Activated naive CD4-positive, alpha-beta T cell (primary cell): ENCODE measurements at places on chromosomes 6 and 20.
A peak's percentile ranks its signal among the peaks of the same experiment; 100 is the strongest.

DNA sequence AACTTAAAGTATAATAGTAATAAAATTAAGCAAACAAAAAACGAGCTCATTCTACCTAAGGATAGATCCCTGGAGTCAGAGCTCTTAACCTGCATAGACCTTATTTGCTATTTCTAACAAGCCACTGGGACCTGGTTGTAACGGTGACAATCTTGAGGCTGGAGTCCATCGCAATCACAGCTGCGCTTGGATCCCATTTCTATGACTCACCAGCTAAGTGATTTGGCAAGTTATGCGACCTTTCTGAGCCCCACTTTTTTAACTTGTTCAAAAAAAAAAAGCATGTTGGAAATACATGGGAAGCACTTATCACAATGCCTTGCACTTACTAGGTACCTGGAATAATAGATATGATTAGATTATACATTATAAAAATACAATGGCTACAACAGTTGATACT, 389.5 kb upstream of the CDH4 start:
- no peak for DNase-seq

- no peak for DNase-seq
These were observed 14.7 kb downstream of the HIVEP1 start for GRCh38 chr6:12026833-12027232.

DNA sequence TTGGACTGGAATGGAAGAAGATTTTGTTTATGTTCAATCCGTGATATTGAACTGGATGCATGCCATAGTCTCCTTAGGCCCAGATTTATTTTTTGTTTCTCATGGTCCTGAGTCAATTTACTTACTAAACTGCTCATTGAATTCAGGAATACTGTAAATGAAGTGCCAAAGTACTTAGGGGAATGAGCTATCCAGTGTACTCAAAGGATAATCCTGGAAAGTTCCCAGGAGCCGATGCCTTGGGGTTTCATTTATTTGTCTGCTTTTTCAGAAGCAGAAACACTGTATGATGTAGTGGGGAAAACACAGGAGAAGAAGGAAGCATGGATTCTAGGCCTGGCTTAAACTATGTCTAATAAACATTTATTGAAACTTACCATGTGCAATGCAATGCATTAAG, 56.1 kb upstream of the THEMIS start:
- no peak for DNase-seq

- DNase-seq = no peak
These were observed 21.3 kb upstream of the C20orf203 start for GRCh38 chr20:32695089-32695488.

DNA sequence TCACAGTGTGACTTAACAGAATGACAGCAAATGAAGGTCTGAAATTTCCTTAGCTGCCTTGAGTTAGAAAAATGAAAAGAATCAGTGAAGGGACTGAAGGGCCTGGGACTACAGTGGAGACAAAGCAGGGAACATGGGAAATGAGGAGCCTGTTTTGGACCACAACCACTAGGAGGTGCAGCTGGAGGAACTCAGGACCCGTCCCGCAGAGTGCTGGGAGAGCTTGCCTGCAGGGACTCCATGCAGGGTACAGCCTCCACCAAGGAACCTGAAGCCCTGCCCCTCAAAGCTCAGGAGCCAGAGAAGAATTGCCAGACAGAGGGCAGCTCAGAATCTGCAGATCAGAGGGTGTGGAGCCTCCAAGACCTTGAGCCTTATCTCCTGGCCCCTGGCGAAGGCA, 50.7 kb downstream of the LRFN2 start:
- no peak for DNase-seq

DNA sequence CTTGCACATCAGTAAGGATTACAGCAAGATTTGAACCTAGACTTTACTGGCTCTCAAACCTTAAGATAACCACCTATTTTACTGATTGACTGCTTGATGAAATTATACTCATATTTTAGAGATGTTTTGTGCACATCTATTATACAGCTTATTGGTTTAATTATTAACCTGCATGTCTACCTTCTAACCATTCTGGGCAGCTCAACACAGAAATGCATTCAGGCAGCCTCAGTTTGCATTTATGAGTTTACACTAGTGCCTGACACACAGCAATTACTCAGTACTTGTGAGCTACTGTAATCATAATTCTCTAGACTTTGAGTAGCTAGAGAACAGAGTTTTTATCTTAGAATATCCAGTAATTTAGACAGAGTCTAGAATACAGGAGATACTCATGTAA, 273.9 kb upstream of the THEMIS start:
- DNase-seq = no peak

DNA sequence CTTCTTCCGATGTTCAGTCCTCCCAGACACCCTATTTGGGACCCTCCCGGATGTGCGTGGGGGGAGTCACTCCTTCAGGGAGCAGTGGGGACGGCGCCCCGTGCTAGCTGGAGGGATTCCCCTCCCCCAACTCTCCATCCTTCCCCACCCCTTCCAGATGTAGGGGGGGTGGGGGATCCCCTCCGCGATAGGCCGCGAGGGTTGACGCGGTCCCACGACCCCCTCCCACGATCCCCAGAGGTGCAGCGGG, 548 bp downstream of the GNL1 start:
- DNase-seq = no peak

DNA sequence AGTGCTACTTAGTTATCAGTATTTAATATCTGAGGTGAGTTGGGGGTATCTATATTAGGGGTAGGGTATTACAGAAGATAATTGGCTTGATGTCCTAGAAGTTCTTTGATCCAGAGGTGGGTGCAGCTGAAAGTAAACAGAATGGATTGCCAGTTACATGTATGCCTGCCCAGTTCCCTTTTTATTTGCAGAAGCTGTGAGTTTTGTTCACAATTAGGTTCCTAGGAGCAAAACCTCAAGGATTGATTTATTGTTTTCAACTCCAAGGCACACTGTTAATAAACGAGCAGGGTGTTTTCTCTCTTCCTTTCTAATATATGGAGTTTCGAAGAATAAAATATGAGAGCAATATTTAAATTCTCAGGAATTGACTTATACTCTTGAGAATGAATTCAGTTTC, 129.0 kb downstream of the SULF2 start:
- no peak for DNase-seq

GRCh38 chr6:41881506-41881905, 13.7 kb downstream of the USP49 start:
- DNase-seq = no peak

DNA sequence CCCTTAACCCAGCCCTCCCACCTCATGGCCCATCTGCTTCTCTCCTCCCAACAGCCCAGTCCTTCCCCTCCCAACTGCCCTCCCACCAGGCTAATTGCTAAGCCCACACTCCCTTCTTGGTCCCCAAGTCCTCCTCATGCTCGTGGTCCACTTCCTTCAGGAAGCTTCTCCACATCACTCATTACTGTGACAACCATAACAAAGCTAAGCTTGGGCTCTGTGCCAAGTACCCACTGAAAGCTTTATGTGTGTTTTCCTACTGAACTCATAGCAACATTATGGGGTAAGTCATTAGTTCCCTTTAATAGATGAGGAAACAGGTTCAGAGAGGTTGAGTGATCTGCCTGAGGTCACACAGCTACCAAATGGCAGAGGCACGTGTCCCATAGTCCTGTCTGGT, 16.2 kb downstream of the FRS3 start:
- no peak for DNase-seq

DNA sequence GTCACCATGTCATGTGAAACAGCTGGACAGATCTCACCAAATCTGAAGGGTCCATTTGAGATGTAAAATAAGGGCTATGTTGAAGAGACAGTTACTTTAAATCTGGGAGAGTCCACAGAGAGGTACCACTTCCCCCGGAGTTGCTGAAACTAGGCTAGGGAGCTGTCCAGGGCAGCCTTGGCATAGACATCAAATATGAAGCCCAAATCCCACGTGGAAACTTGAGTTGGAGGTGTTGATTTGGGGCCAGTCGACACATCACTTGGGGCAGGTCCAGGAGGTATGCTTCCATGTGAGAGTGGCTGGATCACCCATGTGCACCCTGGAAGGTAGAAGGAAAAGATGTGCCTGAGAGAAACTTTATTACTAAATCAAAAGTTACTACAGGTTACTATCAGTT, 12.0 kb upstream of the SERPINB9 start:
- no peak for DNase-seq

GRCh38 chr20:46828471-46828870, 66.2 kb upstream of the EYA2 start:
- DNase-seq = no peak

- peak; percentile 95 for DNase-seq
These were observed at the start of gene LSM2 for GRCh38 chr6:31806470-31807272. Gene LSM2, minus strand, starts transcription at chr6:31806966. Its CDS starts 209 bp downstream, at chr6:31806757.

DNA sequence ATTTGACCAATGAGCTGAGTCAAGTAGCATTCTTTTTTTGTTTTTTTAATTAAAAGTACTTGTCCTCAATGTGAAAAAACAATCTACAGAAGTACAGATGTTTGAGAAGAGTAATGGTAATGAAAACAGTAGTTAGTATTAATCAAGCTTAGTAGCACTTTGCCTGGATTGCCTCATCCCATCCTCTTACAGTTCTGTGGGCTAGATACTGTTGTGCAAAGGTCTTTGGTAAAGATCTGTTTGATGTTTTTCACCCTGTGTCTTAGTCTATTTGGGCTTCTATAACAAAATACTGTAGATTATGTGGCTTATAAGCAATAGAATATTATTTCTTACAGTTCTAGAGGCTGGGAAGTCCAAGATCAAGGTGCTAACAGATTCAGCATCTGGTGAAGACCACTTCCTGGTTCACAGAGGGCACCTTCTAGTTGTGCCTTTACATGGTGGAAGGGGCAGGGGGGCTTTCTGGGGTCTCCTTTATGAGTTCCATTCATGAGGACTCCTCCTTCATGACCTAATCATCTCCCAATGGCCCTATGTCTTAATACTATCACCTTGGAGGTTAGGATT, 84.3 kb downstream of the SHLD1 start:
- no peak for DNase-seq

GRCh38 chr6:166318227-166318626, 10.0 kb upstream of the PRR18 start:
- DNase-seq = no peak

GRCh38 chr20:61448386-61448785, 196.3 kb downstream of the CDH4 start:
- no peak for DNase-seq

DNA sequence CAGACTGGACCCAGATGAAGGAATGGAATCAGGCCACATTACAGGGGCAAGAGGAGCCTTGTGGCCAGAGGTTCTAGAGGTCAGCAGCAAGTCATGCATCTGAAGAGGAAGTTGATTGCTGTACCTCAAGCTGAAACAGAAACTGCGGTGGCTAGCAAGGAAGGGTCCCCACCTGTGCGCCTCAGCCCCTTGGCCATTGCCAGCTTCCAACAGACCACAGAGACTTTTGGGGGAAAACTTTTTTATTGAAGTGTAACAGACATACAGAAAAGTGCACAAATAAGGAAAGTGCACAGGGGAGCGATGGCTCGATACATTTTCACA, 26.8 kb upstream of the SLC9A8 start:
- DNase-seq = no peak

DNA sequence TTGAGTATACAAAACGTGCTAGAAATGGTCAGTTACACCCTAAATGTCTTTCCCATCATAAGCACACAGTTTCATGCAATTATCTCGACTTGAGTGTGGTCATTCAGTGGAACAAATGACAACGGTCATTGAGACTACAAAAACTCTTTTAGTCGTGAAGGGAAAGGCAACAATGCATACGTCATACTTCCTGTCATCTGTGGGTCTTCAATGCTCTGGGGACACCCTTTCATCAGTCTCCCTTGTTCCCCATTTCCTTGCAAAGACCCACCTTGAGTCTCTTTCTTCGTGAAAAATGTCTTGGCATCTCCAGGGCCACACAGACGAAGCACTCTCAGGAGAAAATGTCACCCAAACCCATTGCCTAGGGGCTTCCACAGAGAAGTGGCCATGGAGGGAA, 238.5 kb downstream of the GMPR start:
- DNase-seq = no peak

DNA sequence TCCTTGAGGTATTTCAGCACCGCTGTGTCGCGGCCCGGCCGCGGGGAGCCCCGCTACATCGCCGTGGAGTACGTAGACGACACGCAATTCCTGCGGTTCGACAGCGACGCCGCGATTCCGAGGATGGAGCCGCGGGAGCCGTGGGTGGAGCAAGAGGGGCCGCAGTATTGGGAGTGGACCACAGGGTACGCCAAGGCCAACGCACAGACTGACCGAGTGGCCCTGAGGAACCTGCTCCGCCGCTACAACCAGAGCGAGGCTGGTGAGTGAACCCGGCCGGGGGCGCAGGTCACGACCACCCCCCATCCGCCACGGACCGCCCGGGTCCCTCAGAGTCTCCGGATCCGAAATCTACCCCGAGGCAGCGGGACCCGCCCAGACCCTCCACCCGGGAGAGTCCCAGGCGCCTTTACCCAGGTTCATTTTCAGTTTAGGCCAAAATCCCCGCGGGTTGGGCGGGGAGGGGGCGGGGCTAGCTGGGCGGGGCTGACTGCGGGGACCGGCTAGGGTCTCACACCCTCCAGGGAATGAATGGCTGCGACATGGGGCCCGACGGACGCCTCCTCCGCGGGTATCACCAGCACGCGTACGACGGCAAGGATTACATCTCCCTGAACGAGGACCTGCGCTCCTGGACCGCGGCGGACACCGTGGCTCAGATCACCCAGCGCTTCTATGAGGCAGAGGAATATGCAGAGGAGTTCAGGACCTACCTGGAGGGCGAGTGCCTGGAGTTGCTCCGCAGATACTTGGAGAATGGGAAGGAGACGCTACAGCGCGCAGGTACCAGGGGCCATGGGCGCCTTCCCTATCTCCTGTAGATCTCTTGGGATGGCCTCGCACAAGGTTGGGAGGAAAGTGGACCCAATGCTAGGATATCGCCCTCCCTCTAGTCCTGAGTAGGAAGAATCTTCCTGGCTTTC, 693 bp downstream of the HLA-F start:
- peak; percentile 54 for DNase-seq

- DNase-seq = no peak
These were observed 21.7 kb upstream of the SLC17A3 start for GRCh38 chr6:25895771-25896170.

- DNase-seq = no peak
These were observed 31.9 kb upstream of the TCP11 start for GRCh38 chr6:35173044-35173426.

DNA sequence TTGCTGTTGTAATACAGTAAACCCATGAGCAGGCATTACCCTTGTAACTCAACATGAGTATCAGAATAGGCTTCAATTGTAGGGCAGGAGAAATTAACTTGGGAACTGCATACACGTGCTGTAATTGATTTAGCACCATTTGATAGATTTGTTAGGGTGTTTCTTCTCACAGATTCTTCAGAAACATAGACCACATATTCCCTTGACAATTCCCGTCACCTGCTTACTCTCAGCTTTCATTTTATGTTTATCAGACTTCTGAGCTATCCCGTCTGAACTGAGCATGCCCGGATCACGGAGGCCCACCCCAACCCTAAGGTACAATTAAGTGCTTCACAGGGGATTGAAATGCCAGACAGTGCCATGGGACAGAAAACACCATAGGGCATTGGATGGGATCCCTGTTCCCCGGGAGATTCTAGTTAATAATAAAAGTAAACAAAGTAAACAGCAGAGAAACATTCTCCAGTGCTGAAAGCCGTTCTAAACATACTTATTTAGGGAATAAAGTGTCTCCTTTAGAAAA, 179.7 kb downstream of the PHACTR1 start:
- DNase-seq = no peak

GRCh38 chr6:167108278-167108677, 14.6 kb upstream of the CCR6 start:
- DNase-seq = no peak
